Esophagus muscularis mucosa (tissue), 4 donors: ENCODE measurements at places on chromosomes 12 and 14. TPM values are rescaled to one million over a fixed set of nuclear protein-coding genes. Genes with fewer than 3 reads are reported as not detected.

The SELPLG gene
- total RNA-seq: 7.2 TPM

The OTX2 gene
- not detected for total RNA-seq

The STON2 gene
- 8.9 TPM for total RNA-seq

DNA sequence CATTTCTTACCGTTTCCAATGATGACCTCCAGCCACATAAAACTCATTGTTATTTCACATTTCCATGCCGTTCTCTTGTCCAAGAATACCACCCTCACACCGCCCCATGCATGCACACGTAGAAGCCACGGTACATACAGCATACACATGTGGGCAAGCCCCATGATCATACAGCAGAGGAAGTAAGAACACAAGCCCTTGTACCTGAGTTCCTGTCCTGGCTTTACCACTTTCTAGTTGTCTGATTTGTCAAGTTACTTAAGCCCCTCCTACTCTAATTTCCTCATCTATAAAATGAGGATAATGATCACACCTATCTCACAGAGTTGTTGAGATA lies 59.9 kb downstream of the DUSP16 start:
- no peak for DNase-seq

DNA sequence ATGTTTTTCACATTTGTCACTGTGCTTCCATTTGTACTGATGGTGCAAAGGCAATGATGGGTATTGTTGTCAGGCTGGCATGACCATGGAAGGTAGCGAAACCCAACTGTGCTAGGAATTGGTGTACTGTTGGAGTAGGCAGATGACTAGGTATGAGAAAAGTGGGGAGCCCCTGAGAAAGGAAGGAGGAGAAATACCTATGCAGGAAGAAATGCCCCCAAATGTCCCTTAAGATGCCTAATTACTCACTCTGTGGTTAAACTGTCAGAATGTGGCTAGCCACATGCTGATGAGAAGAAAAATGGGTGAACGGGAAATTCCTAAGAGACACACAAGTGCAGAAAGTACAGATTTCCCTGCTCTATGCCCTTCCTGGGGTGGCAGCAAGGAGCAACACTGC lies 339.1 kb downstream of the TMEM132D start:
- no peak for DNase-seq

DNA sequence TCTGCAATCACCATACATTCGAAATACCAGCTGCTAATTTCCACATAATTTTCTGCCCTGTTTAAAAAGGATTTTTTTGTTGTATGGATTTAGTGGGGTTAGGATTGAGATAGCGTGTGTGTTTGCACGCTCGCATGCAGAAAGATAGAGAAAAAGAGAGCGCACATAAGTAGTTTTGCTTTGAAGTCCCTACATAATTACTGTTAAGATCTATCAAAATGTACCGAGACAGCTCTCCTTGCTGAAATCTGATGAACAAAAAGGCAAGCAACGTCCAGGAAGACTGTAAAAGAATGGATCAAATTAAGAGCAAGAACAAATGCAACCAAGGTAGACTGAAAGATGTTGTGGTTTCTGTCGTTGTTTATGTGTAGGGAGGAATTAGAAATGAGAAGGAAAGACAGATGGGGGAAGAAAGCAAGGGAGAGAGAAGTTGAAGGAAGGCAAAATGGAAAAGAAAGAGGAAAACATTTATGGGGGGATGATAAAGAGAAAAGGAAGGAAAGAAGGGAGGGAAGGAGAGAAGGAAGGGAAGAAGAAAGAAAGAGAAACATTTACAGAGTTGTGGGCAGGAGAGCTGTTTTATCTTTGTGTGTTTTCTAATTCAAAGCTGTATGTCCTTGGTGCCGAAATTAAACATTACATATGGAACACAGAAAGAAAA lies 522.3 kb downstream of the MED13L start:
- no peak for DNase-seq

DNA sequence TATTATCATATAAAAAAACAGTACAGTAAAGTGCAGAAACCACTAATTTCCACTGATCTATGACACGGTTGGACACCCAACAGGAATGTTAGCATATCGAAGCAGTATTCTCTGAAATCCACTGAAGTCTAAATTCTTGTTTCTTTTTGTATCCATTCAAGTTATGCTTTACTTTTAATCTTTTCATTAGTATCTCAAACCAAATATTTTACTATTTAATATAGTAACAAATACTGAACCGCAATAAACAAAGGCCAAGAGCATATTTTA lies 41.1 kb downstream of the ATXN2 start:
- no peak for DNase-seq

DNA sequence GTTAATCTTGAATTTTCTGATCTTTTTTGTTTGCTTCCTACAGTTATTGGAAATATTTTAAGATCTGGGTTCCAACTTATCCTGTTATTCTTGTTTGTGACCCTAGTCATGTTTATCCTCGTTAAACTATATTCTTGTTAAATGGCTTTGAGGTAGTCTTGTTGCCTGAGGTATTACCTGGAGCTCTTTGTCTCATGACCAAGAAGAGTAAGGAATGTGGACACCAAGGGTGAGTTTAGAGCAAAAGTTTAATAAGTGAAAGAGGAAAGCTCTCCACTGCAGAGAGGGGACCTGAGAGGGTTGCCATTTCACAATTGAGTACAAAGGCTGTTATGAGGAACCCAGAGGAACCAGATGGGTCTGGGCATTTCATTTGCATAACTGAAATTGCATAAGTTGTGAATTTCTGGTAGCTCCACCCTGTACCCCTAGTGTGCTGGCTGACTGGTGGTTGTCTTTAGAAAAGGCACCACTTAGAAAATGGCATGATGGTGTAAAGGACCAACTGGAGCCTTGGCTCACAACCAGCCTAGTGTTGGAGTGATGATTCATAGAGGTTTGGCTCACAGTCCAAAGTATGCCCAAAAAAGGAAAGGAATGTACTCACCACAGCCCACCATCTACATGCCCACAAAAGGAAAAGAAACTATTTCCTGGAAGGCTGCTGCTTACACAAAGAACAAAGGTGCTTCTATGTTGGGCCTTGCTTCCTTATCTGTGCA lies 36.7 kb upstream of the RESF1 start:
- DNase-seq: no peak
